T follicular helper cell (primary cell): ENCODE measurements at places on chromosomes 3 and 15.

DNA sequence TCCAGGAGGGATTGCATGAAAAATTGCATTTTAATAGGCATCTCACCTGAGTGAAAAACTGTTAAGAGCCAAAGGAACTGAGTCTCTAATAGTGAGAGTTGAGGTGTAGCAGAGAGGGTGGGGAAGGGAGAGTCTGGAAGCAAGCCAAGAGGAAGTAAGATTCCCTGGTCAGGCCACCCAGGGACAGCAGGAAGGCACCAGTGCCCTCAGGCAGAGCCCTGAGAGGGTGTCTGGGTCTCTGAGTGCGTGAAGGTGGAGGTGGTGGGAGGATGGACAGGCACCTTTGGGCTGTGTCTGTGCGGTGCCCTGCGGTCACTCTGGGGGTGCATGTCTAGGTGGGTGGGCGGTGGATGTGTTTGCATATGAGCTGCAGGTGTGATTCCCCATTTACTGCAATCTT lies 300.4 kb upstream of the ROPN1 start:
- DNase-seq, result no peak

GRCh38 chr3:58617338-58617761 lies 40.2 kb upstream of the FAM107A start:
- no peak for DNase-seq

DNA sequence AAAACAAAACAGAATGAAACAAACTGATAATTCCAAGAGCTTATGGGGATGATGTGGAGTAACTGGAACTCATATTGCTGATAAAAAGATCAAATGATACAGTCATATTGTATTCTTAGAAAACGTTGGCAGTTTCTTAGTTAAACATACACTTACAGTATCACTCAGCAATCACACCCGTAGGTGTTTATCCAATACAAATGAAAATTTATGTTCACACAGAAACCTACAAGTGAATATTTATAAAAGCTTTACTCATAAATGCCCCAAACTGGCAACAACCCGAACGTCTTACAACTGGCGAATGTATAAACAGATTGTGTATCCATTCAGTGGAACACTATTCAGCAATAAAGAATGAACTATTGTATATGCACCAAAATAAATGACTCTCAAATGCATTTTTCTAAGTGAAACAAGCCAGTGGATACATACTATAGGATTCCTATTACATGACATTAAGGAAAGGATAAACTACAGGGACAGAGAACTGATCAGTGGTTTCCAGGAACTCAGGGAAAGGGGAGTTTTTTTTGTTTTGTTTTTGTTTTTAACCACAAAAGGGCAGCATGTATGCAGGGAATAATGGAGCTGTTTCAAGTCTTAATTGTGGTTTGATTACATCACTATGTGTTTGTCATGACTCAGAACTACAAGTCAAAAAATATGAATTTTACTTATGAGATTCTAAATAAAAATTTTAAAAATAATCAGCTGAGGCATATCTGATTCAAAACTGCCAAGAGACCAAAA lies 71.8 kb upstream of the NDUFB4 start:
- DNase-seq, result no peak

DNA sequence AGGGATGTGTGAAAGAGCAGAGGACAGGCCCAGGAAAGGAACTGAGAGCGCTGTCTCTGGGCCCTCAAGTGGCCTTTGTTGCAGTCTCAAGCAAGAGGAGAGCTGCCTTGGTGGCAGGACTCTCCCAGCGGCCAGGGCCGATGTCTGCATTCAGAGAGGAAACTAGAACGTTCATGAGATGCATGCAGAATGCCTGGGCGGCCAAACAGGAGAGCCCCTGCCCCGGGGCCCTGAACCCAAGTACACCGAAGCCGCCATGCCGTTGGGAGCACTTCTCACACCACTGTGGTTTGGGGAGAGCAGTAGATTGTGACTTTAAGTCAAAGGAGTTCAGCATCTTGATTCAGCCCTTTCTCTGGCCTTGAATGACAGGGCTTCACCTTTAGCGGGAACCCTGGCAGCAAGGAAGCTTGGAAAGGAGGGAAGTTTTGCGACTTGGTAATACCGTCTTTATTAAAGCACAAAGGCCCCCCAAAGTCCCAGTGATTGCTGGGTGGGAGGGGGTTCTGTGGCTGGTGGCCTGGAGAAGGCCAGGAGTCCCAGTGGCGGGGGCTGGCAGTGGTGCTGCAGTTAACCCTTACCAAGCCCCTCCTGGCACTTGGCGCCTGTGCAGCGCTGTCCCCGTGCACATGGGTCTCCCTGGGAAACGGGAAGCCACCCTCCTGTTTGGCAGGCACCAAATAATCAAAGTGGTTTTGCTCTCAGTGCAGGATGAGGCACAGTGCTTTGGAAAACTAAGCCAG lies 36.2 kb downstream of the SLC6A11 start:
- no peak for DNase-seq

DNA sequence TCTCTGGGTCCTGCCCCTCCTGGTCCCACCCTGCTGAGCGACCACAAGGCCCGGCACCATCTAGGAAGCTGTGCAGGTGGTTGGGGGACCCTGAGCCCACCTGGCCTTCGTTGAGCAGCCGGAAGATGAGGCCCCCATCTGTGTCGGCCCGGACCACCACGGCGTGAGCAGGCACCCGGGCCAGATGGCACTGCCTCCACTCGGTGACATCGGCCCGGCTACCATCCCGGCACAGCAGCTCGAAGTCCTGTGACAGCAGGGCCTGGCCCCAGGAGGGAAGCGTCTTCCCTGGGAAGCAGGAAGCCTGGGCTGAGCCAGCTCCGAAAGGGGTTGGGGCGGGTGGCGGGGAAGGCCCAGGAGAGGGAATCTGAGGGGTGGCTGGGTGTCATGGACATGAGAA lies 12.6 kb downstream of the MELTF start:
- no peak for DNase-seq

DNA sequence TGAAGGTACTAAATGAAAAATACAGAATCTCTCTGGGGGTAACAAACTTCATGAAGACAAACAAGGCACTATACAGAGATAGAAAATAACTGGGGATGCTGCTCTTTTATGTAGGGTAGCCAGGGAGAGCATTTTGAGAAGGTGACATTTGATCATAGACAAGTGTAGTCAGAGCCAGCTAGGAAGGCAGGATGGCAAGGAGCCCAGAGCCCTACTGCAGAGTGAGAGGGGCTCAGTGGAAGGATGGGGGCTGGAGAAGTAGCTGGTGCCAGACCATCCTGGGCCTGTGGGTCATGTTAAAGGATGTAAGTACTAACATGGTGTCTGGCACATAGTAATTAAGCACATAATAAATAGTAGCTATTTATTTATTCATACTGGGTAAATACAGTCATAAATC lies 133.6 kb downstream of the MEIS2 start:
- DNase-seq, result no peak

DNA sequence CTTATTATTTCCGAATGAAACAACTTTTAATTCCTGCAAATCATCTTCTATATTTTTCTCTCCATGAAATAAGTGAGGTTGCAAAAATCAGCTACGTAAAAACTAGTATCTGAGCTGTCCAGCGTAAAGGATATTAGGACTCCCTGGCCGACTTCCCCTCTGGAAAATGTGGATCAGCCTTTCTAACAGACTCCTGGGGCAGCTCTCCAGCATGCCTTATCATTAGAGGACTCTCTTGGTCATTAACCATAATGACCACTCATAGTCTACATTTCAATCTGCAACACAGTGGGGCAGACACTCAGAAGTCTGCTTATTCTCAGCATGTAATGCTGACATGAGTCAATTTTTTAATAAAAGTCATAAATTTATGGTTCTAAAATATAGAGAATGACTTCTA lies 130.1 kb downstream of the MAGI1 start:
- DNase-seq, result no peak

DNA sequence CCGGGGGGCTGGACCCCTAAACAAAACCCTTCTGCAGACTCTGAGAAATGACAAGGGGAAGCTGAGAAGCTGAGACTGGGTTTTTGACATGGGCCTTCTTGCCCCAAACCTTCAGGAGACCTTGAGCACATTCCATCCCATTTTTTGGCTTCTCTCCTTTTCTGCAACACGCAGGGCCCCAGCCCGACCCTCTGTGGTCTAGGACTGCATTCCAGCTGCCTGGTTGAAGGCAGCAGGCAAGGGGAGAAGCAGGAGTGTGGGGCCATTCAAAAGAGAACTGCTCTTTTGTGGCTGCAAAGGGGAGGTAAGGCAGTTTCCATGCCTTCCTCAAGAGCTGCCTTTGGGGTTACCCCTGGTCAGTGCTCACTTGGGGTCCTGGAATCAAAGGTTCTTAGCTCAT lies 263.0 kb downstream of the TLE3 start:
- DNase-seq, result no peak

- DNase-seq, result no peak
These were observed 101.1 kb upstream of the THRB start for GRCh38 chr3:24595796-24596195.

DNA sequence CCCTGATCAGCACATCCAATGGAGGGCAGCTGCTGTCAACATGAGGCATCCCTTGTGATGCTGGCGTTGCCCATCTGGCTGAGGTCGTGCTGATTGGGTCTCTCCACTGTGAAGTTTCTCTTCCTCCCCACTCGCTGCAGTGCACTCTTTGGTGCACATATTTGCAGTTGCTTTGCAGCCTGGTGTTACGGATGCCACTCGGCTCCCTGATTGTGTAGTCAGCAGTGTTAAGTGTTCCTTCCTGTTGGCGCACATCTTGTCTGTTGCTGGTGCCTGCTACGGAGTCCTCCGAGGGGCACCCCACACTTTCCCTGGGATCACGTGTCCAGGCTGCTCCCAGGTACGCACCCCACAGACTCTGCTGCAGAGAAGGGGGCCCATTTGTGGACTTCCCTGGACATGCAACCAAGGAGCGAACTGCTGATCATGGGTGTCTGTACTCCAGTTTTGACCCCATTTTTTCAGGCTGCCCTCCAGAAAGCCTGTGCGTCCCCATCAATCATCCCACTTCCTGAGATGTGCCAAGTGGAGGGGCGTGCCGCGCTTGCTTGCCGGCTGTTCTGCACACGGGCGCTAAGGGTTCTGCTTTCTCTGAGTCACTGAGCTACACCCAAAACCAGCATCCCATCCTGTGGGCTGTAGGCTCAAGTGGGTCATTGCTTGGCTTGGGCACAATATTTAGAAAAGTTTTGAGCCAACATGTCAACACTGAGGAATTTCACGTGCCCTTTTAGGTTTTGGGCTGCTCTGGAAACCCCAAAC lies 98.6 kb downstream of the FBLN2 start:
- DNase-seq, result no peak

GRCh38 chr3:142691527-142691926 lies 32.3 kb upstream of the TRPC1 start:
- no peak for DNase-seq

GRCh38 chr3:15327941-15328340 lies 4.4 kb downstream of the SH3BP5 start:
- no peak for DNase-seq

DNA sequence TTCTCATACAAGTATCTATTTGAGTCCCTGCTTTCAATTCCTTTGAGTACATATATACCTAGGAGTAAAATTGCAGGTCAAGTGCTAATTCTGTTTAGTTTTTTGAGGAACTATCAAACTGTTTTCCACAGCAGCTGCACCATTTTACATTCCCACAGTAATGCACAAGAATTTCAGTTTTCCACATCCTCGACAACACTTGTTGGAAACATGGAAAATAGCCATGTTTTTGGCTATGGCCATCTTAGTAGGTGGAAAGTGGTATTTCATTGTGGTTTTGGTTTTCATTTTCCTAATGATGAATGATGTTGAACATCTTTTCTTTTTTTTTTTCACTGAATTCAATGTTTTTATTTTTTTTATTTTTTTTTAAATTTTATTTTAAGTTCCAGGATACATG lies 44.4 kb upstream of the TNFAIP8L3 start:
- no peak for DNase-seq

DNA sequence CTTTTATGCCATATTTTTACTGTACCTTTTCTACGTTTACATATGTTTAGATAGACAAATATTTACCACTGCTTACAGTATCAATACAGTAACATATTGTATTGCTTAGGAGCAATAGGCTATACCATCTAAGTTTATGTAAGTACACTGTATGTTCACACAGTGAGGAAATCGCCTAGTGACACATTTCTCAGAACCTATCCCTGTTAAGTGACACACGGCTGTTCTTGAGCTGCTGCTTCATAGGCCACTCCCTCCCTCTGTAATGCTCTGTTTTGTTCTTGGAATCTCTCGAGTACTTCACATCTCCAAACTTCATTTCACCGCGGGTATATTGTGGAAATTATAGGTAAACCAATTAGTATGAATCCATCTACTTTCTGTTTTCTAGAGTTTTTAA lies 13.4 kb upstream of the SELENOT start:
- DNase-seq, result no peak

- DNase-seq, result no peak
These were observed 226.5 kb upstream of the PROK2 start for GRCh38 chr3:72011485-72011884.

GRCh38 chr15:49328941-49329340 lies 94.1 kb upstream of the FGF7 start:
- no peak for DNase-seq

DNA sequence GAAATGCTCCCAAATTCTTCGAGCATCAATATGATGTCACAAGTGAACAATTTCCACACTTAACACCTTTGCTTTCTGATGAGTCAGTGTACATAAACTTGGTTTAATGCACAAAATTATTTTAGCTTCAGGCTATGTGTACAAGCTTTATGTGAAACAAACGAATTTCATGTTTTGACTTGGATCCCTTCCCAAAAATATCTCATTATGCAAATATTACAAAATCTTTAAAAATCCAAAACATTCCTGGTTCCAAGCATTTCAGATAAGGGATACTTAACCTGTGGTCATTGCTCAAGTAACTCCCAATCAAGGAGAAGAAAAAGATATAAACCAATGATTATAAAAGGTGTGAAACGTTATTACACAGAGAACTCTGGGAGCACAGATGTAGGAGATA lies 25.2 kb downstream of the RAB5A start:
- no peak for DNase-seq

GRCh38 chr3:195805181-195805580 lies 6.5 kb downstream of the MUC4 start:
- no peak for DNase-seq

GRCh38 chr15:63539998-63540397 lies 35.6 kb downstream of the USP3 start:
- DNase-seq, result no peak

- DNase-seq, result no peak
These were observed 114.3 kb downstream of the STAC start for GRCh38 chr3:36494461-36495109.

- DNase-seq, result no peak
These were observed 31.2 kb upstream of the RIOX2 start for GRCh38 chr3:98003306-98003969.

GRCh38 chr3:175743733-175744400 lies 884.7 kb downstream of the NAALADL2 start:
- no peak for DNase-seq

- DNase-seq, result no peak
These were observed 3.2 kb downstream of the SEMA7A start for GRCh38 chr15:74430510-74430951.
